Ammon's horn (tissue), 1 donor: ENCODE measurements at places on chromosomes 4 and X.
A peak's percentile ranks its signal among the peaks of the same experiment; 100 is the strongest.

- DNase-seq: peak; percentile 45
These were observed 1.3 kb downstream of the PTPN13 start for GRCh38 chr4:86595426-86595805.

DNA sequence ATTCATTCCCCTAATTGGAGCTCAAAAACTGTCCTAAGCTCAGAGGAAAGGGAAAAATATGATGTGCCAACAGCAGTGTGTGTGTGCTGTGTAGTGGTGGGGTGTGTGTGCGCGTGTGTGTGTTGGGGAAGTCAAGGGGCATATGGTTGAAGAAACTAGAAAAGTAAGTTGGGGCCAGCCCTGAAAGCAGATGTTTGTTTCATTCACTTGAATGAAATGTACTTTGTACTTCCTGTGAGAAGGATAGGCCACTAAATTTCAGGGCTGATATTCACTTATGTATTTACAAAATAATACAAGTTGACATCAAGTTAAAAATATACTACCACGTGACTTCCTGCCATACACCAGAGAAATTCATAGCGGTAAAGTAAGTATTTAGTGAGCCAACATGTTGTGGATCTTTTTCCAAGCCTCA lies 151.3 kb upstream of the JADE1 start:
- DNase-seq: no peak

DNA sequence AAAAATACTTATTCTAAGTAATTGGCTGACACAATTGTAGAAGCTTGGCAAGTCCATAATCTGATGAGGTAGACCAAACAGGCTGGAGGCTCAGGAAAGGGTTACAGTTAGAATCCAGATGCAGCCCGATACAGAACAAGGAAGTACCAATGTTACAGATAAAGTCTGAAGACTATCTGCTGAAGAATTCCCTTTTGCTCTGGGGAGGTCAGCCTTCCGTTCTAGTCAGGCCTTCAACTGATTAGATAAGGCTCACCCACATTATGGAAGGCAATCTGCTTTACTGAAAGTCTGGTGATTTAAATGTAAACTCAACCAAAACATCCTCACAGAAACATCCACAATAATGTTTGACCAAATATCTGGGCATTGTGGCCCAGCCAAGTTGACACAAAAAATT lies 7.4 kb upstream of the DYNLT3 start:
- no peak for DNase-seq

DNA sequence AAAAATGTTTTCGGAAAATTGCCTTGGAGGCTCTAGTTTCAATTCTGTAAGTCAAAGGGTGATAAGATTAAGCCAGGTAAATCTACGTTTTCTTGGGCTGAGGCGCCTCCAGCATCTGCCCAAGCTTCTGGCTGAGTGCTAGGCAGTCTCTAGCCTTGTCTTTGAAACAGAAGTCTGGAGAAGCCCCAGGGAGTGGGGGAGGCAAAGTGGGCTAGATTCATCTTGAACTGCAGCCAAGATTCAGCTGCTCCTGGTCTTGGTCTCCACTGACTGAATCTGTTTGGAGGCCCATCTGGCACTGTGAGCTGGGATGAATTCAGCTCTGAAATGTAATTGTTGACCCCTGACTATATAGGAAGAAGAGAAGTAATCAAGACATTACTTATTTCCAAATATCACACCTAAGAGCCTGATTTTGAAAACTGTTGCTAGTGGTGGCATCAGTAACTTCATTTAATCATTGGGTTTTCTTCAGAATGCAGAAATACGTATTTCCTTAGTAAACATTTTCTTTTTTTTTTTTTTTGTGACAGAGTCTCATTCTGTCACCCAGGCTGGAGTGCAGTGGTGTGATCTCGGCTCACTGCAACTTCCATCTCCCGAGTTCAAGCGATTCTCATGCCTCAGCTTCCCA lies 187.3 kb upstream of the LEF1 start:
- DNase-seq: no peak

- no peak for DNase-seq
These were observed 537.2 kb upstream of the CPEB2 start for GRCh38 chr4:14465057-14465456.

DNA sequence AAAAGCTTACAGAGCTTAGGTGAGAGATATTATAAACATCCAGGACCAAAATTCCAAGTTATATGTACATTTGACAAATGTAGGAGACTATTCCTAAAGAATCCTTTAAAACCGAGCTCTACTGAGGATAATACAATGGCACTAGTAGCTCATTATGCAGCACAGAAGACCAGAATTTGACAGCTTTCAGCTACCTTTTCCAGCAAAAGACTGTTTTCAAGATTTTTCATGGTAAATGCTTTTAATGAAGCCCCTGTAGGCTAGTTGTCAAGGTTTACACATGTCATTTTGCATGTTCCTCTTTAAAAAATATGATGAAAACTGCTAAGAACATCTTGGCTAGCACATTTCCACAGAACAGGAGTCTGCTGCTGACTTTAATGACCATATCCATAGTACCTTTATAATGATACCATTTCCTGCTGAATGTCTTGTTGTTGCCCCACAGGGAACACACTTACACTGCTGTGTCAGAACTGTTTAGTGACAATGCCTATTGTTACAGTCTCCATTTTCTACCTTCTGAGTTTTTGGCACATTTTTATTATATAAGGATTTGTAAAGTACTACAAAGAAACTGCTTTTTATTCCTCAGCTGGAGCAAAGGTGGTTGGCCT lies 1382.3 kb downstream of the RAPGEF2 start:
- DNase-seq: no peak

DNA sequence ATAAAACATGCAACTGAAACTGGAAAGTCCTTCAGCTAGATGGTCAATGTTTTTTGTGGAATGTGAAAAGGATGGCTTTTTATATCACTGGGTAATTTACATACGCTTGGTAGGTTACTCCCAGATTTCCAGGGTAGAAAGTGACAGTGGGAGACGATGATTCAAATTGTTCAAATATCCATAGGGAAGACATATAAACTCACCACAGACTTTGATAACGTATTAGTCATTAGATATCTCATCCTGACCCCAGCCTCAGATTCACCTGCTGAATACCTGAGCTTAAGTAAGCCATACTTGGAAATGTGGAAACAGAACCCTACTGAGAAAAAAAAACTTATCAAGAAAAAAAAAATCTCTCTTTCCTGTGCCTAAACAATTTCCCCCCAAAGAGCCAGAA lies 169.4 kb downstream of the ZNF674 start:
- no peak for DNase-seq

DNA sequence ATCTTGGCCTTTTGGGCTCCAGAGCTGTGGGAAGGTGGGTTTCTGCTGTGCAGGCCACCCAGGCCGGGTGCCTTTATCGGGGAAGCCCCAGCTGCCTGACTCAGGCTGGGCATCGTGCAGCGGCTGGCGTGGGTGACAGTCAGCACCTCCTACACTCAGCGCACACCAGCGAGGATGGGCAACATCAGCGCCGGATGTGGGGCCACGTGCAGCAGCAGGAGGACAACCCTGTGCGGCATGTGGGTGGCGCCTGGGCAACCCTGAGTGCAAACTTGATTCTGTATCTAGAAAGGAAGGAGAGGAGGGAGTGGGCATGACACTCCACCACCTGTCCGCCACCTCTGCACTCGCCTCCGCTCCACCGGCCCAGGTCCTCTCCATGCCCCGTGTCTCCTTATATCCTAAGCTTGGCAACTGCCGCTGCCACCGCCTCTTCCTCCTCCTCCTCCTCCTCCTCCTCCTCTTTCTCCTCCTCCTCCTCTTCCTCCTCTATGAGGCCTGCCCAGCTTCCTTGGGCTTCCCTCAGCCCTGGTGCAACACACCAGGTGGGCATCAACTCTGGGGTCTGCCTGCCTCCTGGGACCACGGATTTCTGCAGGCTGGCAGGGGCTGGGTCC lies 107.4 kb upstream of the AFAP1 start:
- DNase-seq: no peak

GRCh38 chrX:16282209-16282608 lies 114.9 kb downstream of the MAGEB17 start:
- DNase-seq: no peak

DNA sequence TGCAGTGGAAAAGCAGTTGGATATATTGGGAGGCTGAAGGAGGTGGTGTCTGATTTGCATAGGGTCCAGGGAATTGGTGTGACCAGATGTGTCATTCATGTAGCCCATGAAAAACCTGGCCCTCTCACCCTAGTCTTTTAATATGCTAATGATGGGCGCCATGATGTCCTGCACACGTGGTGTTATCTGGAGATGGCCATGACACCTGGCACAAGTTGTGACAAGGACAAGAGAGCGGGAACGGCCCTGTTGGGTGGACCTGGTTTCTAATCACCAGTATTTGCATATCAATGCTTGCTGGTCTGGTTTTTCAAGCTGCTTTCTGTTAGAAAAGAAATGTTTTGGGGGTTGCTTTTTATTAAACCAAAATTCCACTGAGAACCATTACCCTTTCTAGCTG lies 87.4 kb downstream of the ZXDA start:
- no peak for DNase-seq

DNA sequence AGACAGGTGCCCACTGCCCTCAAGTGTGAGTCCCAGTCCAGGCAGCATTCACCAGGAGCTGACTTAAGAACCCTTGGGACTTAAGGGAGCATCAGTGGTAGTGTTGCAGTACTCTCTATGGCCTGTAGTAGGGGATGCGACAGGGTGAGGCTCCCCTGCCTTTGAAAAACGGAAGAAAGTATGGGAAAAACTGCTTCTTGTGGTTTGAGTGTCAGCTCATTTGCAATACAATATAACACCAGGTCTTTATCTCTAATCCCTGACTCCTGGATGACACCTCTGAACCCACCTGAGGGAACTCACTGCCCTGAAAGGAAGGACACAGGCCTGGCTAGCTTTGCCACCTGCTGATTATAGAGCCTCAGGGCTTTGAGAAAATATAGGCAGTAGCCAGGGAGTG lies 176.0 kb downstream of the SMARCA1 start:
- no peak for DNase-seq

- DNase-seq: no peak
These were observed 215.1 kb downstream of the TMA16 start for GRCh38 chr4:163709601-163710000.

GRCh38 chr4:25190407-25190806 lies 30.2 kb upstream of the SEPSECS start:
- no peak for DNase-seq

DNA sequence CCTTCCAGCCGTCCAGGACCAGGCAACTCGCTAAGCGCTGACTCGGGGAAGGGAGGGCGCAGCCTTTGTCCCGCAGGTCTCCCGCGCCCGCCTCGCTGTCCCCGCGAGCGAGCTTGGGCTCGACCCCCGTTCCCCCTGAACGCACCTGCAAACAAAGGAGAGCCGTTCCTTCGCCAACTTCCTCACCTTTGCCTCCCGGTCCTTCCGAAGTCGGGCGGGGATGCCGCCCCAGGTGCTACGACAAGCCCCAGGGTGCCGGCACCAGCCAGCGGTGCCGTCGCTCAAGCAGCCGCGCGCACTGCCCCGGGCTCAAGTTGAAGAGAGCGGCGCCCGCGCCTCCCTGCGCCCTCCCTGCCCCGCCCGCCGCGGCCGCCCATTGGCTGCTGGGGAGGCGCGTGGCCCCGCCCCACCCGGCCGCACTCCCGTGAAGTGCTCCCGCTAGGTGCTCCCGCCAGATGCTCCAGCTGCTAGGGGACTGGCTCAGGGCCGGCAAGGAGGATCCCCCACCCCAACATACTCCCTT lies 107.1 kb downstream of the NSUN7 start:
- DNase-seq: peak; percentile 81

- no peak for DNase-seq
These were observed 314.3 kb upstream of the CLNK start for GRCh38 chr4:10998846-10999245.

DNA sequence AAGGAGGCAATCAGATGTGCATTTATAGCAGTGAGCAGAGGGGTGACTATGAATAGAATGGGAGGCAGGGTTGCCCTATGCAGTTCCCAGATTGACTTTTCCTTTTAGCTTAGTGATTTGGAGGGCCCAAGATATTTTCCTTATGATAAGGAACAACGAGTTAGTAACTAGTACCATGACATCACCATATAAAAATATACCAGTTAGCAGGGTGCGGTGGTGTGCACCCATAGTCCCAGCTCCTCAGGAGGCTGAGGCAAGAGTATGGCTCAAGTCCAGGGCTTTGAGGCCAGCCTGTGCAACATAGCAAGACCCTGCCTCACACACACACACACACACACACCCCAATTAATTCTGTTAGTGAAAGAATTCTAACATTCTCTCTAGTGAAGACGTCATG lies 53.0 kb downstream of the IL13RA2 start:
- no peak for DNase-seq

DNA sequence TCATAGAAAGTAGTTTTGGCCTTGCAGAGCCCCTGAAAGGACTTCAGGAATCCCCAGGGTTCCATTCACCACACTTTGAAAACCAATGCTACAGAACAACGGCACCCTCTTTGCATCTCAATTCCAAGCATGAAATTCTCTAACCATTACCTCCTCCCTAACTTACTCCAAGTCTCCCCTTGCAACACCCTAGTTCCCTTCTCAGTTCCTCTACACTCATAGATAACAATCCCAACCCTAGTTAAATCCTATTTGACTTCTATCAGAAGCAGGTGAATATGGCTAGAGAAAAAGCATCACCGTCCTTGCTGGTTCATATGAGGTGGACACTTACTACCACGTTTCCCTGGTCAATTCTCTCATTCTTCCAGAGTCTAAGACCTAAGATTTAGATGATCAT lies 2.4 kb downstream of the RCHY1 start:
- no peak for DNase-seq

GRCh38 chr4:41784191-41784979 lies 35.9 kb upstream of the PHOX2B start:
- no peak for DNase-seq

DNA sequence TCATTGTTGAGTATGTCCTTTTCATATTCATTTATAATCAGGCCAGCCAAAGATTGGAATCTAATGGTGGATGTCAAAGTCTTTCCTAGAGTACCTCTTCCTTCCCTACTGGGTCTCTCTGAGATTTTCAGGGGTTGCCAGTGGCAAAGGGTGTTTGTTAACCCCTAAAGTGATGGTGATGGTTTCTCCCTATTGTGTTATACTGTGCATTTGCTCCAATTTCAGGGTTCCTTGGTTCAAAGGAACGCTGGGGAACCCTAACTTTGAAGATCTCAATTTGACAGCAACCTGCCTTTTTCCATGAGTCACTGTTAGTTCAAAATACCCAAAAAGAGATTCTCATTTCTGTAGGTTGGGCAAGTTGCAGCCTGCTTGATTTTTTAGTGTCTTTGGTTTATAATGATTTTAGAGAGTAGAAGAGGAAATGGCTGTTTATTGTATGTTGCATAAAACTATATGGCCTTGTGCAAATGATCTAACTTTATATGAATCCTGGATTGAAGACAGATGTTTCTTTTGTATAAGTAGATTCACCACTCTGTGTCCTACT lies 23.0 kb downstream of the GAB1 start:
- no peak for DNase-seq

DNA sequence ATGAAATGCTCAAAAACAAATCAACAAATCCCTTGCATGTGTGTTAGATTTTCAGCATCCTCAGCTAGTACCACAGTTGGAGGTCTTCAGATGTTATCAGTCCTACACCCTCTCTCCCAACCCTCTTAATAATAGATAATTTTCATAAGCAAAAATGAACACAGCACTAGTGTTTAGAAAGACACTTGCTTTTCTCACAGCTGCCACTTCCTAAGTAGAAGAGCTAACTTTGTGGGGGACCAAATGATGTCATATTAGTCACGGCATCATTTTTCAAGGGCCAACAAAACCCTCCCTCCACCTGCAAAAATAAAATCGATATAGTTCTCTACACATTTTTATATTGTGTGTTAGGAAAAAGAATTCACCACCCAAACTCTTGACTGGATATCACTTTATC lies 163.5 kb upstream of the GYPA start:
- no peak for DNase-seq
